Stimulated activated CD8-positive, alpha-beta memory T cell treated with anti-CD3 and anti-CD28 coated beads, Interleukin-4, amount 100 ng/mL, for 4 hours (primary cell): ENCODE measurements at places on chromosomes 4 and X.
A peak's percentile ranks its signal among the peaks of the same experiment; 100 is the strongest.

DNA sequence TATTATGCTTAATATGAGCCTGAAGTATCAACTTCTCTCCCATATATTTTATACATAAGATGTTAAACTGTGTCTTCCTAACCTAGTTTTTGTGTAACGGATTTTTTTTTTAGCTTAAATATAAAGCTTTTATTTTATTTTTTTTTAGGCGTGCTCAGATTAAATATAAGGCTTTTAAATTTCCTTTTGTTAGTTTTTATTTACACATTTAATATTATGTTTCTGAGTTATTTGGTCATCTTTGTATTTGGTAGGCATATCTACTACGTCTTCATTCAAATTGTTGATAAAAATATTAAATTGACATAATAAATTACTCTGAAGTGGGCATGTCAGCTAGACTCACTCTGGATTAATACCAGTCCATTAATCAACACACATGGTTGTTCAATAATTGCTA is 4.2 kb downstream of the SLAIN2 start:
- DNase-seq = no peak

DNA sequence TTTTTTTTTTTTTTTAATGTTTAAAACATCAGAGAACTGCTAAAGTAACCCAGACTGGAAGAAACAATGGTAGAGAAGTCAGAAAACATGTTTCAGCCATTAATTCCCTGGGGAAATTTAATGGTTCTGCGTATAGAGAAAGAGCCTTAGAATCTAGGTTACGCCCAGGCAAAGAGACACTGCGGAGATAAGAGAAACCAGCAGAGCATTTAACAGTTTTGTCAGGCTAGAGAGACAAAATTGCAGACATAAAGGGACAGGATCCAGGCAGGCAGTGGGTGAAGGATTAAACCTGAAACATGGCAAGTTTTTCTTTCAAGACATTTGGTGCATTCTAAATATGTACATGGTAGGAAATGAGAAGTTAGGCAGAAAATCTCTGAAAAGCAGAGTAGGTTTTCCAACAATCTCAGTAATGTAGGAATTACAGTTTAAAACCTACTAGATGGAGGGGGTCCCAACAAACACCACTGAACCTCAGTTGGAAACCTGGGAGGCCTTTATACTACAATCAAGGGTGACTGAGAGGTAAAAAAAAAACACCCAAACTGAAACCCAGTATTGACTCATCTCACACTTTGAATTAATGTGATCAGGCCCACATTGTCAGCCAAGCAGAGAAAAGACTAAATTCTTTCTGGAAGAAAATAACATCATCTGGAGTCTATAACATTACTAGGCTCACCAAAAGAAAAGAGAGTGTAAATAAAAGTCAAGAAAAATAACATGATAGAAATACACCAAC is 254.2 kb upstream of the NWD2 start:
- DNase-seq = no peak

DNA sequence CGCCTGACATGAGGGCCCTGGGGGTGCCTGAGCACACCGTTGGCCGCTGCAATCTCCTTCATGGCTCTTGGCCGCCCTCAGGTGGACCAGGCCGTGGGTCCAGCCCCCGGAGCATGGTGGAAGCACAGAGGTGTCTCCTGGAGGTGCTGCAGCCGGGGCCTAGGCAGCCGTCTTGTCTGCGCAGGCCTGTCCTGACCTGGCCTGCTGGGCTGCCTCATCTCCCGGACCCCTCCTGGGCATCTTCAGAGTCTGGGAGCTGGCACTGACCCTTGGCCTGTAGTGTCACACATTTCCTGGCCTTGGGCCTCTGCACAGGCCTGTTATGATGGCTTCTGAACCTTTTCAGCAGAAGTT is 20.9 kb downstream of the UVSSA start:
- DNase-seq = no peak

- DNase-seq = no peak
Observed at GRCh38 chr4:168218645-168219044, 99.9 kb downstream of the DDX60 start.

DNA sequence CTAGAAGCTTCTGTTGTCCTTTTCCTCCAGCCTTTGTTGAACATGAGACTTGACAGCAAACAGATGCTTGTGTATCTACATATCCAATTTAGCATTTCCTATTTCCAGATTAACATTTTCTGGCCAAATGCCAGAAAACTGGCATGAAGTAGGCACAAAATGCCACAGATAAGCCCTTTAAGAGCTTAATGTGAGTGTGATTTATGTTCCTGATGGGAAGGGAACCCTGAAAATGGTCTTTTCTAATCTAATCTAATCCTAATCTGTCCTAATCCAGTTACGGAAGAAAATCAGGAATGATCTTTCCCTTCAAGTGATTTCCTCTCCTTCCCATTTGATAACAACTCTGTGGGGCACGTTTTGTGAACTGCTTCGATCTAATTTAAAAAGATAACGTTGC is 133.0 kb upstream of the C1QTNF7 start:
- no peak for DNase-seq

DNA sequence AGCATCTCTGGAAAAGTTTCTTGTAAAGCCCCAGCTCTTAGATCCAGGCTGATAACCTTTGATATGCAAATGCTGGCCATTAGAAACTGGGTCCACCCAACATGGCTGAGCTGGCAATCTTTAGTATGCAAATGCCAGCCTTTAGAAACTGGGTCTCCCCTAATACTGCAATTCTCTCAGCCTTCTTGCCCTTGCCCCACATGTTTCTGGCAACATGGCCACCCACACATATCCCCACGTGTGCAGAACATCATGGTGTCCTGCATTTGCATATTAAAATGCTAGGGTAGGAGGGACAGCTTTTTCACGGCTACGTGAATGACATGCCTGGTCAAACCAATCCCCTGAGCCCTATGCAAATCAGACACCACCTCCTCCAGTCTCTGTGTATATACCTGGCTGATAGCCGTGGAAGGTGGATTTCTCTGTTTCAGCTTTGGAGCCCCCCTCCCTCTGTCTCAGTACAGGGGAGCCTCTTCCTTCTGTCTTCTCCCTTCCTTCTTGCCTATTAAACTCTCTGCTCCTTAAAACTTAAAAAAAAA is 344.0 kb upstream of the NWD2 start:
- no peak for DNase-seq

GRCh38 chr4:111806331-111806730 is 338.9 kb upstream of the FAM241A start:
- no peak for DNase-seq

DNA sequence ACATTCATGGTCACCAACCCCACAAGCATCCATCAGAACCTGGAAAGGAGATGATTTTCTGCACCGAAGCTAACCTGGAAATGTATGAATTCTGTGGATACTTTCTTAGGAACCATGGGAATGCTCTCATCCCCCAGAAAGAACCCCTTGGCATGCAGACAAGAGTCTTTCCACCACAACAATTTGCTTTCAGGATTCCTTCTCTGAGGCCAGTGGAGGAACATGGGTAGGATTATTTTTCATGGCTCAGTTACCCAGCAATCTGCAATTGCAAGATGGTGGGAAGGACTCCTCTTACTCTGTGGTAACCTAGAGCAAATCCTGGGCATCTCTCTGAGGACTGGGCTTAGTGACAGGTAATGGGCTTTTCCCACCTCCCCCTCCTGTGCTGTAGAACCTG is 131.9 kb upstream of the MSX1 start:
- no peak for DNase-seq

DNA sequence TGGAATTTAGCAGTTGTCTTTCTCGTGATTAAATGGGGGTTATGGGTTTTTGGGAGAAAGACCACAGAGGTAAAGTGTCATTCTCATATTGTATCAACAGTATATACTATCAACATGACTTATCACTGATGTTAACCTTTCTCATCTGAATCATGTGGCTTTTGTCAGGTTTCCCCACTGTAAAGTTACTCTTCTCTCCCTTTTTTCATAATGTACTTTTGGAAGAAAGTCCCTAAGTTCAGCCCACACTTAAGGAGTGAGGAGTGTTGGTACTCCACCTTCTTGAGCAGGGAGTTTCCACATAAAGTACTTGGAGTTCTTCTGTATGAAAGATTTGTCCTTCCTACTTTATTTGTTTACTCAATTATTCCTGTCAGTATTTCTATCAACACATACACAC is 169.9 kb downstream of the ZNF330 start:
- DNase-seq = no peak

- DNase-seq = no peak
Observed at GRCh38 chr4:120293341-120293740, 226.7 kb upstream of the MAD2L1 start.

DNA sequence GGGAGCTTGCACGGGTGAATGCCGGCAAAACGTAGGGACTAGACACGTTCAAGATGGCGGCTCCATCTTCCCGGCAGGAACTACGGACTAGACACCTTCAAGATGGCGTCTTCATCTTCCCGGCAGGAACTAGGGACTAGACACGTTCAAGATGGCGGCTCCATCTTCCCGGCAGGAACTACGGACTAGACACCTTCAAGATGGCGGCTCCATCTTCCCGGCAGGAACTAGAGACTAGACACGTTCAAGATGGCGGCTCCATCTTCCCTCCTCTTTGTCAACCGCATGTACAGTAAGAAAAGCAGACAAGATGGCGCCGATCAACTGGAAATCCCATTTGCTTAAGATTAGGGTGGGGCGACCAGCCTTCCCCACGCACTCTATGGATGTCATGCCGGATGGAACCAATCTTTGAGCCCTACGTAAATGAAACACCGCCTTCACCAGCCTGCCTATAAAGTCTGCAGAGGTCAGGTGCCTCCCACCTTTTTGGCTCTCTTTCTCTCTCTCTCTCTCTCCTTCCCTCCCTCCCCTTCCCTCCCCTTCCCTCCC is 222.4 kb downstream of the CRLF2 start:
- DNase-seq = peak; percentile 66

- DNase-seq = no peak
Observed at GRCh38 chrX:28552882-28553829, 34.1 kb upstream of the IL1RAPL1 start.

- no peak for DNase-seq
Observed at GRCh38 chr4:14920237-14920636, 82.0 kb upstream of the CPEB2 start.

DNA sequence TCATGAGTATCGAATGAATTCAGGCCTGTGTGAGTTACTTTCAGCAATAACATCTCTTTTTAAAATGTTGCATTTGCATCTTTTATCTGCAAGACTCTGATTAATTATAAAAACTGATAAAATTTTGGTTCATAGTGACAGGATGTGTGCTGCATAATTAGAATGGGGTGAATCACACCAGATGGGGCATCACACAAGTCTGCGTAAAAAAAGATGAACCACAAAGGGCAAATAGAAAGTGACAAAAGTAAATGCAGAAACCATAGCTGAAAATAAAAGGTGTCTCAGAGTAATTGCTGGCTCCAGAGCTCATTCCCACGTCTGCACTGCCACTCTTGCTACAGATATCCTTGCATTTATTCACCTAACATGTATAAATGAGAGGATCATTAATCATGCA is 131.1 kb downstream of the HS3ST1 start:
- no peak for DNase-seq

DNA sequence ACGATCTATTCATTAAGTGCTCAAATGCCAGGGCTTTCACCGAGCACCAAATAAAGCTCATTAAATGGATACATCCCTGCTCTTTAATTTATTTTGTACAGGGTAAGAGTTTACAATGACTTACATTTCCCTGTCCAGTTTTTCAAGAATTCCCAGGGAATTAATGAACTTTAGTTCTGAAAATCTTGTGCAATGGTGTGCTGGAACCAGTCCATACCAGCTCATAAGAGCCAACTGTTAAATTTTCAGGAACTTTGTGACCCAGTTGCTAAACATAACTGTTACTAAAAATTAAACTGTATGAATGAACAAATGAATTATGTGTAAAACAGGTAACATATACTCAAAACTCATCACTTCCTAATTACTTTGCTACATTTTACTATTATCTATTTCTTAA is 191.7 kb upstream of the RASGEF1B start:
- no peak for DNase-seq

GRCh38 chr4:165631912-165632311 is 241.1 kb upstream of the TLL1 start:
- no peak for DNase-seq

DNA sequence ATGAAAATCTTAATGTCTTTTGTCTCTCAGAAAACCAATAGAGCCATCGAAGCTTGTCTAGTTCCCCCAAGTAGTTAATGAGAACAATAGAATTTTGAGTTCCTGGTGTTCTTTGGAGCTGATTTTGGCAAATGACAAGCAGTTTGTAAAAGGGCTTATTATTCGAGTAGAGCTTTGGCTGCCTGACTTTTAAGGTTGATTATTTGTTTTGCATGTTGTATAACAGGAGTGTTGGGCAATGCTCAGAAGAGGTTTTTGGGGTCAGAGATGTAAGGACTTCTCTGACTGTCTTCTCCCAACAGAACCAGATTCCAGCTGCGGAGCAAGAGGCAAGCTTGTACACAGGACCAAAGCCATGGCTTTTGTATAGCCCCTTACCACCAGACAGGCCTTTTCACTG is 30.0 kb downstream of the ZCCHC12 start:
- DNase-seq = no peak

- DNase-seq = no peak
Observed at GRCh38 chr4:107037199-107037584, 1.1 kb upstream of the DKK2 start.

DNA sequence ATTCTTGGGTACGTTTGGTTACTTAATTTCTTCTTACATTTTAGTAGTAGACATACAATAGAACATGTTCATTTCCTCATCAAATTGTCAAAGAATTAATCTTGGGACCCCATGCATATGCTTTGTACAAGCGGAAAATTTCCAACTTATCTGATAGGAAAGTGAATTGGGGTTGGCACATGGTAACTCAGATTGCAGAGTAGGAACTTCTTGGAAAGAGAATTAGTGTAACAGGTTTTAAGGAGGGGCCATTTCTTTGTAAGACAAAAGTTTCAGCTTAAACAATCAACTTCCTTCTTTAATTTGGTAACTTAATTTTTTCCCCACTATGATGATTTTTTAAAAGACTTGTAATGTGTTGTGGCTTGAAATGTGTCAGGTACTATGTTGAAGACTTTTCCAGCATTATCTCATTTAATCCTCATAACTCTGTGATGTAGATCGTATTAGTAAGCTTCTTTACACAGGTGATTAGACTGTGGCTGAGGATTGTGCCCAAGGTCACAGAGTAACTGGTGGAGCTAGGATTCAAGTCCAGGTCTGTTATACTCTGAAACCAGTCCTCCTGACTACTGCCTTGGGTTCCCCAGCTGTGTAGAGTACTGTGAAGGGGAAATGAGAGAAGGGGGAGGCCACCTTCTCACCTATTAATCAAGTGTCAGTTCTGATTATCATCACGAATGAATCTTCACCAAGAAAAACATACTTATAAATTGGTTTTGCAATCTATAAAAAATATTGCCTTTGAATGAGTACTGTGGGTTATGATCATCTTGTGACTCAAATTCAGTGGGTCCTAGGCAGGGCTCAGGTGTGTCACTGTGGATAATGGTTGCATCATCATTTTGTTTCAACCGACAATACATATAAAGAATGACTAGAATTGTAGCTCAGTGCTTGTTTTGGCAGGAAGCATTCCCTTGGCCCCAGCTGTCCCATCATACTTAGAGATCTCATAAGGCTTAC is 4.3 kb downstream of the GK start:
- DNase-seq = no peak

GRCh38 chrX:154546354-154547244 is at the start of gene G6PD:
TSS of gene G6PD (minus strand) at chrX:154546846. CDS start at chrX:154546155, 691 bp downstream.
- DNase-seq = peak; percentile 40

- no peak for DNase-seq
Observed at GRCh38 chr4:94370533-94371254, 28.1 kb upstream of the HPGDS start.
